ENCODE measurements at places on chromosomes 5 and 9.

DNA sequence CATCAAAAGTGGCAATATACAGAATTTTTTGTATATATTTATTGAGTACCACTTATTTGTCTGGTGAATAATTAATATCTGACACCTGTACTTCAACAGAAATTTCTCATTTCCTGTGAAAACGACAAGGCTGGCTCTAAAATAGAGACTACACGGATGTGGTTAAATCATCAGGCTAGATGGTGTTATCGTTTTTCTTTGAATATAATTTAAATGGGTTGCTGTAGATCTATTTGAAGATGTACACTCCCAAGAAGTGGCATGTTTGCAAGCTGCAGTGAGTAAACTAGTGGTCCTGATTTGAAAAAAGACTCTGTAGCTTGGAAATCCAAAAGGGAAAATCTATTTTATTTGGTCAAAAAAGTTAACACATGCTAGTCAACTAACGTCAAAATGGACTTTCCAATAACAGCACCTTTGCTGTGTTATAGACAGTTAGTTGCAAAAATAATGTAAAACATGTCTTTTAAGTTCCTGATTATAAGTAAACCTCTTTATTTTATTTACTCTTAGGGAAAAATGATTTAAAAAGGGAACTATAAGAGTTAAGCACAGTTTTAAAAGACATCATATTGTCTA, 13.8 kb downstream of the ST8SIA4 start:
- no peak for DNase-seq

GRCh38 chr5:146103594-146103993, 1.8 kb downstream of the PLAC8L1 start:
- peak; percentile 18 for DNase-seq

DNA sequence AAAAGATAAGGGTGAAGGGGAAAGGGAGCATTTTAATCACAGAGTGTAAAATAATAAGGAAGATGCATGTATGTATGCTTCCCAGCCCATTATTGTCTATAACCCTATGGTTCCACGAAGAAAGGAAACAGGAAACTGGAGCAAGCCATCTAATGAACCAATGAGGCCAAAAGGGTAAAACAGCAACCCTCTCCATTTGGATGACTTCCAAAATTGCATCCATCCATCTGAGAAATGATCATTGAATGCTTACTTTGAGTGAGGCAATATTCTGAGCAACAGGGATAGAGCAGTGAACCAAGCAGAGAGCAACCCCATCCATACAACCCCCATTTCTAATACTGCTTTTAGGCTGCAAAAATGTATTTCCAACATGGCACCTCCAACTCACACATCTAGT, 46.9 kb downstream of the ARL15 start:
- no peak for DNase-seq

DNA sequence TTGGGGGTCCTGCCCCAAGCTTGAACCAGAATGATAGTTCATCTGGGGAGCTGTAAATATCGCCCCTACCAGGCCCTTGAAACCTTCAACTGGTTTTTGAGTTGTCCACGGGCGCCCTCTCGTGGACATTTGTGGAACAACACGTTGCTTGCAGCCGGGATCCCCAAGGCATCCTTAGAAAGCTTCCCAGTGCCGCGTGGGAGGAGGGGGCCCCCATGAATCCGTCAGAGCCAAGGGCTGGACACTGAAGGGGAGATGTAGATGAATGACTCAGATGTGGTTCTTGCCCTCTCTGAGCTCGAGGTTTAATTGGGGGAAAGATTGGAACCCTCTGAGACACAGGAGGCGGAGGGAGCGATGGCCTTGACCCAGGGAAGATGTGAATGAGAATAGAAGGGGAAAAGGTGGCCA, 31.8 kb upstream of the ORM1 start:
- peak; percentile 76 for DNase-seq

DNA sequence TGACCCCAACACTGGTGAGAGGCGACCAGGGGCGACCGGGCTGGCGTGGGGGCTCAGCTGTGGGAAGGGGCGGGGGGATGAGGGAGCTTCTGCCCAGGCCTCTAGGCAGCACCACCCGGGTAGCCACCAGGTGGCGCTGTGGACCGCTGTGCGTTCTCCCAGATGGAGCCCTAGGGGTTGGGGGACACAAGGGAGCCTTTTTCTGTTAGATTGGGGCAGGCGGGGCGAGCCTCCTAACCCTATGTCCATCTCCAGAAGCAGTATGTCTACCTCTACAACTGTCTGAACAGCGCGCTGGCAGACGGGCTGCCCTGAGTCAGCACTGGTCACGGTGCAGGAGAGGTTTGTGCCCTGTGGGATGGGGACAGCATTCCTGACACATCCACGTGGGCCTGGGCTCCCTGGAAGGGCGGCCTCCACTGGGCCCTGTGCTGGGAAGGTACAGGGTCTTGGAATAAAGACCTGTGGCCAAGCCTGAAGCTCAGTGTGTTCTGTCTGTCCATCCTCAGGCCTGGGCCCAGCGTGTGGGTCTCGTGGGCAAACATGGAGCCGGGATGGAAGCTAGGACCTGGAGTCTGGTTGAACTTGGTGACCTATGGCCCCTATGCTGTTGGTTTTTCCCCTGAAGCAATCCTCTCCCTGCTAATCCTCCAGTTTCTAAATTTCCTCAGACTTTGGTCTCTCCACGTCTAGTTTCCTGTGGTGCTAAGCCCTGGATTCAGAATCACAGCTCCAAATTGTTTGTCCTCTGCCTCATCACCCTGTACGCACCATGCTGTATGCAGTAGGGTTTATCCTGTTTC, 23.1 kb upstream of the SPTLC1 start:
- peak; percentile 66 for DNase-seq

DNA sequence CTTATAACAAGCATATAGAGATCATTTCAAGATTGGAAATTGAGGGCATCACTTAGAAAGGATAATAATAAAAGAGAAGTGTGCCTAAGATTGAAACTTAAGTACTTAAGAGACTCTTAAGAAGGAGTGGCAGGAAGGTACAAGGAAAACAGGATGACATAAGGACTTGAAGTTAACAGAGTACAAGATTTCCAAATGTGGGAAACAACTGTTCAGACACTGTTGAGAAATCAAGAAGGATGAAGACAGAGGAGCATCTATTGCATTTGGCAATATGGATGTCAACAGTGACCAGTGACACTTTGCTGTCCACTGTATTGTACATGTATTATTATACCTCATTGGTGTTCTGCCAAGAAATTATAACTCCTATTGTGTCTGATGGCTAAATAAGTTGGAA, 157.8 kb upstream of the PTGER4 start:
- peak; percentile 8 for DNase-seq

- DNase-seq = no peak
Observed at GRCh38 chr5:108386345-108387061, 4.6 kb upstream of the FBXL17 start.

- DNase-seq = no peak
Observed at GRCh38 chr9:4973902-4974301, 11.2 kb upstream of the JAK2 start.

DNA sequence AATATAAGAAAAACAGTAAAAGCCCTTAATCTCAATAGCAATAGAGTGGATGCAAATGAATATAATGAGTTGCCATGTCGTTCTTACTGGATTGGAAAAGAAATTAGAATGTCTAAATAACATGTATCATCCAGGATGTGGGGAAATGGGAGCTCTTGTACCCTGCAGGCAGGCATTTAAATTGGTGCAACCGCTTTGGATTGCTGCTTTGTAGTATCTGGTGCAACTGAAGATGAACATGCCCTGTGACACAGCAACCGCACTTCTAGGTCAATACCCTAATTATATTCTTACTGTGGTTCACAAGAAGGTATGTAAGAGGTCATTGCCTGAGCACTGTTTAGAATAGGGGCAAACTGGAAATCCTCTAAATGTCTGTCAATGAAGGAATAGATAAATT, 18.9 kb downstream of the MRPS30 start:
- DNase-seq = no peak

DNA sequence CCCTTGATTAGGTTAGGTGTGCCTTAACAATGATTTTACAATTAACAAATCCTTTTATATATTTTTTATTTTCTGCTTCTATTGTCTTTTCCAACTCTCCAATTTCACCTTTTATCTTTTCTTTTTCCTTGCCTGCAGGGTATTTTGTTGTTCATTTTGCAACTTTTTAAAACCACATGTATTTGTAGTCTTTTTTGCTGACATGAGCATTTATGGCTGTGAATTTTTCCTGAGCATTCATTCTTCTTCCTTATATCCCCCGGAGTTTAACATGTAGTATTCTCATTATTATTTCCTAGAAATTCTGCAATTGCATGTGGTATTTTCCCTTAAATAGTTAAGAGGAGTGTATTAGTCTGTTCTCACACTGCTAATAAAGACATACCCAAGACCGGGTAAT, 41.6 kb downstream of the FAM81B start:
- DNase-seq = no peak

DNA sequence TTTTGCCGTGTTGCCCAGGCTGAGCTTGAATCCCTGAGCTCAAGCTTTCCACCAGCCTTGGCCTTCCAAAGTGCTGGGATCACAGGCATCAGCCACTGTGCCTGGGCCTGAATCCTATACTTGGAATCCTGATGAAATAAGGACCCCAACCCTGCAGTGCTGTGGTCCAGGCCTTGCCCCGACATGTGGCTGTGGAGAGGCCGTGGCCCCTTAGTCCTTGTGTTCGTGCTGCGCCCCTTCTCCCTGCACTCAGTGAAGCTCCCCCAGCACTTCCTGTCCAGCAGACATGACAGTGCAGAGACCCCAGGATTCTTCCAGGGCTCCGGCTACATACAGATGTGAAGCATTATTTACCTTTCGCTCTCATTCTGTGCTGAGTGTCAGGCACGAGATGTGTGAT, 52.9 kb downstream of the EHMT1 start:
- no peak for DNase-seq

DNA sequence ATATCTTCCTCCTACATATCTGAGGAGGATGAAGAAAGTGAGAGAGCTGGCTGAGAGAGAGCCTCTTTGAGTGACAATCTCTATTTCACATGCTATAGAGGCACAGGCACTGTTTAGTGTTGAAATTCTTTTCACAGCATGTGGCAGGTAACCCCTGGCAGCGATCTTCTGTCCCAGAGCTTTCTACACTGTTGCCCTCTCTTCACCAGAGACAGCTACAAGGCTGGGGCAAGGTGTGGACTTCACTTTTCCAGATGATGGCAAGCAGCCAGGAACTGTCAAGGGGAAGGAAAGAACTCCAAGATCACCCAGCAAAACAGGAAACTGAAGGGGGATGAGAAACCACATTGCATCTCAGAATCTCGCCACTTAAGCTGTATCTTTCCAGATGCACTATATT, 205.2 kb downstream of the CAAP1 start:
- DNase-seq = no peak

GRCh38 chr9:69308206-69308931, 16.6 kb upstream of the ENTREP1 start:
- DNase-seq = no peak

DNA sequence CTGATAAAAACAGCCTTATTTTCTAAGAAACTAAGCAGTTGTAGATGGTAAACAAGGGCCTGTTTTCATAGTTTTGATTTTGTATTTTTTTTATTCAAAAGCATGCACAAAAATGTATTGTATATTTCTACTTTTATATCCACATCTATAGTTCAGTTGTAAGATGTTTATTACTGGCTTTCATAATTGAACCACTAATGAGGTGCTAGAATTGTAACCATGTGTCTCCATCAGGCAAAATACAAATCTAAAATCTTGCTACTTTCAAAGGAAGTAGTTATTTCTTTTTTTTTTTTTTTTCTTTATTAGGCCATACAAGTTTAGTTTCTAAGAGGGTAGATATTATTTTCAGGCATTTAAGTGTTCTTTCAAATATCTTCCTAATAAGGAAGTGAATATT, 1755.0 kb downstream of the MAT2B start:
- DNase-seq = peak; percentile 80

GRCh38 chr5:65822710-65823109, 100.7 kb downstream of the NLN start:
- DNase-seq = no peak

GRCh38 chr5:148858547-148858946, 32.1 kb downstream of the ADRB2 start:
- no peak for DNase-seq

- no peak for DNase-seq
Observed at GRCh38 chr5:73994963-73995362, 369.0 kb downstream of the ARHGEF28 start.

GRCh38 chr5:164356790-164357189, 851.4 kb downstream of the MAT2B start:
- no peak for DNase-seq

DNA sequence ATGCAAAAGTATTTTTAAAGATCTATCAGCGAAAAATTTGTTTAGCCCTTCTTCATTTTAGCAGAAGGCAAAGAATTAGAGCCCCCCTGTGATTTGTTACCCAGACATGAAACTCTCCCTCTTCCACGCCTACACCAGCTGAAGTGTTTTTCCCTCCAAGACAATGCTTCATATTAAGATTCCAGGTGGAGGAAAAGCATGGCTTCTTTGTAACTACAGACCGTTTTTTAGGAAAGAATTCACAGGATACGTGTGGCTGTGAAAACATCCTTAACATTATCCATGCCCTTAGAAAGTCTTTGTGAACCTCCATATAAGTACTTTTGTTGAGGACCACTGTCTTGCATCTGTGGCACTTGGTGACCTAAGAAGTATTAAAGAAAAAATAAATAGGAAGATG, 121.8 kb upstream of the MTAP start:
- DNase-seq = no peak

GRCh38 chr5:157485811-157486210, 25.8 kb downstream of the NIPAL4 start:
- no peak for DNase-seq

DNA sequence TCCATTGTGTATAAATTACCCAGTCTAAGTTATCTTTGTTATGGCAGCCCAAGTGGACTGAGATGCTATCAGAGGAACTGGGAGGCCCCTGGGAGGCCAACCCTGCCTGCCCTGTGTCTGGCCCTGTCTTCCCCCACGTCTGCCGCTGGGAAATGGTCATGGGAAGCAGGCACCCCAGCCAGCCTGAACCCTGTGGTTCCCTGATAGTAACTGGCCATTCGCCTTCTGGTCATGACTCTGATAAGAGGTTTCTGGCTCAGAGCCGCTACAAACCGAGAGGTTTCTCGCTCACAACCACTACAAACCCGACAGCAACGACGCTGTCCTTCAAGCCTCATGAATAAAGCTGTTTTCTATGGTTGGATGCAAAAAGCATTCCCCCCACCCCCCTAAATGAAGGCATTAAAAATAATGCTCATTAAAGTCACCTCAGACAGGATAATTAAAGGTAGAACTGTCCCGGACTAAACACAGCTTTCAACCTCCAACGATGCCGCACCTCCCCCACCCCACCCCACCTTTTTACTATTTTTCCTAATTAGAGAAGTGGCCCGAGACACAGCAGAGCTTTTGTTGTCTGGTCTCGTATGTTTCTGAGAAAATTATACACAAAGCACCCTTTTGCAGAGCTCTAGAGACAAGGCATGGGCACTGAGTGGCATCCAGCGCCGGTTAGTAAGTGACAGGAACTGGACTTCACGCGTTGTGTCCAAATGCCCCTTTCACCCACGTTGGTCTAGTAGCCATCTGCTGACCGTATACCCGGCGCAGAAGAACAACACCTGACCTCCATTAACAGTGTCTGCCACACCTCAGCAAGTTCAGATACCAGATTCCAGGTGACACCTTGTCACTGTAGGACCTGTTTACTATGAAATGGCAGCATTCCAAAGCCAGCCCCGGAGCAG, 140.8 kb downstream of the COL23A1 start:
- DNase-seq = peak; percentile 12

All from lung (tissue), 17 donors.